ENCODE measurements at places on chromosomes 5 and 9.

DNA sequence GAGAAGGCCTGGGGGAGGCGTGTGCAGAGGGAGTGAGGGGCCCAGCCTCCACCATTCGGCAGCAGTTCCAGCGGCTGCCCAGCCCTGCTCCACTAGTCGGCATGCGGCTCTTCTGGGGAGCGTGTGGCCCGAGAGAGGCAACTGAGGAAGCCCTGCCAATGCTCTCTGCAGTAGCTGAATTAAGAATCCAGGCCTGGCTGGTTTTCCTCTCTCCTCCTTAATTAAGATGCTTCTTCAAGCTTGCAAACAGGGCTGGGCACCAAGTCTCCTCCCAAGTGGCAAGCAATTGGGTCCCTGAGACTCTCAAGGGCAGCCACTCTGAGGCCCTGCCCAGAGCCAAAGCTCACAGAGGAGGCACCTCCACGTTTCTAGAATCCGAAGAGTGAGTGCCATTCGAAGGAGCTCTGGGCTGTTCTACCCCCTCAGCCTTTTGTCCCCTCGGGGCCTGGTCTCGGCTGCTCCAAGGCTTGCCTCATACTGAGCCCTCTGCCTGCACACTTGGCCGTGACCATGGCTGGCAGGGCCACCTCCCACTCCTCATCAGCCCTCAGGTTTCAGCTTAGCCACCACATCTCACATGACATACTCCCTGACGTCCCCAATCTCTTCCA lies 75.4 kb upstream of the LRRTM2 start:
- no peak for DNase-seq

- DNase-seq, result no peak
These were observed 137.0 kb downstream of the PAX5 start for GRCh38 chr9:36897019-36897418.

DNA sequence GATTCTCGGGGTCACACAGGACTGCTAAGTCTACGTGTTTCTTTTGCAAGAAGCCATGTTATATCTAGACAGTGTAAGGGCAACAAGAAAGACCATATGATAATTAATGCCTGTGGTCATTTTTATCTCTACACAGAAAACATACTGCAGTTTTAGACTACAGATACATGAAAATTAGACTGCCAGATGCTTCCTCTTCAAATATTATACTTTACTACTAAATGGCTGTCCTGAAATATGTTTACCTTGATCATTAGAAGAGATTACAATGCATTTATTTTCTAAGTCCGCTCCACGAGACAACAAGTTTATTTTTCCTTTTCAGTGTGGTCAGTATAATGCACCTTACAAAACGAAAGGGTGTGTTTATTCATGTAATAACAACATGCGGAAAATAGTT lies 147.6 kb downstream of the KIAA0825 start:
- DNase-seq, result no peak

- DNase-seq, result peak; percentile 10
These were observed 11.4 kb upstream of the NRARP start for GRCh38 chr9:137313326-137313936.

DNA sequence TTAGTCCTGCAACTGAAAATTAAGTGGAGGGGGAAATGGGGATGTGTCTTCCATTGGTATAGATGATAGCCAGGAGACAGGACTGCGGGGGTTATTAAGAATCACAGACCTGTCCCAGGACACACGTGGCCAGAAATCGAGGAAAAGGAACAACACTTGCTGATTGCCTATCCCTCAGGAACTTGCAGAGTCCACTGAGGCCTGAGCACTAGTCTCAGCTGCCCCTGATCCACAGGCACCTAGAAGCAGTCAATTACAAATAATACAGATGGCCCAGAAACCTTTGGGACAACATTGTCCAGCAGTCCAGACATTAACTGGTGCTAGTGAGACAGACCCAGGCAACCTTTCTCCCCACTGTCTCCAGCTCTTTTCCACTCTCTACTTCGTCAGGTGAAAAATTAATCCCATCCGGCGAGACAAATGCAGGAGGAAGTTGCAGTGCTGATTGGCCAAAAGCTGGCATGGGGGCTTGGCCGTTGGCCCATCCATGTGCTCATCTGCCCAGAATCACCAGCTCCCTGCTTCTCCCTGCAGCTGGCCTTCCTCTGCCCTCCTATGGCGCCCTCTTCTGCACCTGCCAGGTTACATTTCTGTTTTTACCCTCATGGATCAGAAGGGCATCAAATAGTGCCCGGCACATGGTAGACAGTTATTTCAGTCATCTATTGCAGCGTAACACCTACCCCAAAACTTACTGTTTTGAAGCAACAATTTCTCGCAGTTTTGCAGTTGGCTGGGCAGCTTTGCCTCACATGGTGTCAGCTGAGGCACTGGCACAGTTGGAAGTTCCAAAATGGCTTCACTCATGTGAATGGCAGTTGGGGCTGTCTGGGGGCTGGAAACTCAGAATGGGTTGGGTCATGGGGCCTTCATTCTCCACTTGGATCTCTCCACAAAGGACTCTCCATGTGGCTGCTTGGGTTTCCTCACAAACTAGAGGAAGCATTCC lies 3.6 kb upstream of the B4GALT1 start:
- DNase-seq, result peak; percentile 70

- DNase-seq, result no peak
These were observed 594.1 kb upstream of the FTMT start for GRCh38 chr5:121257621-121258020.

Data from BE2C (cell line).